ENCODE measurements at places on chromosomes 1 and 21. TPM values are rescaled to one million over a fixed set of nuclear protein-coding genes. Genes with fewer than 3 reads are reported as not detected.

- no peak for DNase-seq
Observed at GRCh38 chr1:207646944-207647579, 2.1 kb downstream of the CR1L start.

The DMBX1 gene
- total RNA-seq: 4.2 TPM

- DNase-seq: no peak
Observed at GRCh38 chr1:12047120-12047876, 15.8 kb upstream of the TNFRSF8 start.

GRCh38 chr21:36786186-36786585 is 87.3 kb downstream of the SIM2 start:
- no peak for DNase-seq

The CLEC20A gene
- not detected for total RNA-seq

- peak; percentile 79 for DNase-seq
Observed at GRCh38 chr1:53376742-53377437, 49.0 kb upstream of the LRP8 start.

GRCh38 chr1:203327684-203328457 is 22.6 kb downstream of the BTG2 start:
- peak; percentile 85 for DNase-seq

- DNase-seq: peak; percentile 80
Observed at GRCh38 chr1:1535201-1536018, 5.0 kb downstream of the TMEM240 start.

GRCh38 chr1:217049721-217050120 is 326.5 kb upstream of the ESRRG start:
- DNase-seq: no peak

- no peak for DNase-seq
Observed at GRCh38 chr1:230430499-230430898, 4.4 kb upstream of the PGBD5 start.

- no peak for DNase-seq
Observed at GRCh38 chr1:89262643-89263042, 10.0 kb downstream of the GBP5 start.

DNA sequence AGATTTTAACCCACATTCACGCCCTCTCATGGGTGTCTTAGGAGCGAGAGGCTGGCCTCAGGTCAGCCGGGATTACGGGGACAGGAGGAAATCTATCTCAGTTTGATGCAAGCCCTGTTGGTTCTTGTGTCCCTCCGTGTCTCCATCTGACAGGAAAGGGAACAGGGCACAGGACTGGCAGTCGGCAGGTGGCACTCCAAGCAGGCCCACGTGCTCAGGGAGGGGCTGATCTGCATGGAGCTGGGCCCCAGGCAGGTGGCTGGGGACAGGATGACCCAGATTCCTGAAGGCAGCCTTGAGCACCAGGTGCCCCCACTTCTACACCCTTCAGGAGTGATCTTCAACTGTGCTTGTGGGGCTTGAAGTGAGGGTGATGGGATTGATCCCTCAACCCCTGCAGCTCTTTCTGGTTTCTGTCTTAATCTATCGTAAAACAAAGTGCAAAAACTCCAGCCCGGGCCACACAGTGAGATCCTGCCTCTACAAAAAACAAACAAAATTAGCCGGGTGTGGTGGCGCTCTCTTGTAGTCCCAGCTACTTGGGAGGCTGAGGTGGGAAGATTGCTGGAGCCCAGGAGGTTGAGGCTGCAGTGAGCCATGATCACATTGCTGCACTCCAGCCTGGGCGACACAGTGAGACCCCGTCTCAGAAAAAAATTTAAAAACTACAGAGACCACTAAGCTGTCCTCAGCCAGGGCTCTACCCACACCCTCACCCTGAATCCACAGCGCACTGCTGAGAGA is 8.3 kb downstream of the PLEKHG5 start:
- DNase-seq: no peak

The SPRR3 gene
- not detected for total RNA-seq

DNA sequence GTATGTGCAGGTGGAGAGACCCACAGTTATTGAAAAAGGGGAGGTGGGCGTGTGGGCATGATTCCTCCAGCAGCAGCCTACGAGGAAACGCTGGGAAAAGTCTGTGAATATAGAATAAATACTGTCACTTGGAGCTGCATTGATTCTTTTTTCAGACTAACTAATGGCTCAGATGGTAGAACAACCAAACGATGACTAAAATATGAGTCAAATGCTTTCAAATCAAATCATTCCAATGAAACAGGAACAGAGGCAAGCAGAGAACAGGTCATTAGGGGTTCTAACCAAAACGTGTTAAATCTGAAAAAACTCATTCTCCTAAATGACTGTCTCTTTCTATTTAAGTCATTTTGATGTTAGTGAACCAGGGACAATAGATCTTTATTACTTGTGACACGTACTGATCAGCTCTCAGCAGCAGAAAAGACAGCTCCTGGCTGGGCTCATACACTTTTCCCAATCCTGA is 35.1 kb upstream of the SEC16B start:
- no peak for DNase-seq

GRCh38 chr1:22875241-22875640 is 97.4 kb downstream of the LACTBL1 start:
- no peak for DNase-seq

DNA sequence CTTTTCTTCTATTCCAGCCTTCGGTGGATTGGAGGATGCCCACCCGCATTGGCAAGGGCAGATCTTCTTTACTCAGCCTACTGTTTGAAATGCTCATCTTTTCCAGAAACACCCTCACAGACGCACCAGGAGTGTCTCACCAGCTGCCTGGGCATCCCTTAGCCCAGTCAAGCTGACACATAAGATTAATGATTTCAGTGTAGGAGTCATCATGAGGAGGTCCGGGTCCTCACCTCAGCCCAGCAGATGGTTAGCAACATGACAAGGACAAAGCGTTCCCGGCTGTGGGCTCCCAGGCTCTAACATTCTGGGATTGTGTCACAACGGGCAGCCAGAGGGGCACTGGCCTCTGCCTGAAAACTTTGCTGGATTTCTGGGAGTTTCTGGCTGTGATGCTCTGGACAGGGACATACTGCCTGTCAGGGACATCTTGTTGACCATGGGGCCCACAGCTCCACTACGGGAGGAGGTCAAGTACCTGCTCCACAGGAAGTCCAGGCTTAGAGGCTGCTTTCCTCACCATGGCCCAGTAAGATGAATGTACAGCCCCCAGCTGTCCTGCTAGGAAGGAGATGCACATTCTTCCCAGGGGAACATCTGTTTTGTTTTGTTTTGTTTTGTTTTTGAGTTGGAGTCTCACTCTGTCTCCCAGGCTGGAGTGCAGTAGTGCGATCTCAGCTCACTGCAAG is 204.0 kb upstream of the COA6 start:
- no peak for DNase-seq

GRCh38 chr1:85225624-85226380 is 25.0 kb upstream of the SYDE2 start:
- no peak for DNase-seq

DNA sequence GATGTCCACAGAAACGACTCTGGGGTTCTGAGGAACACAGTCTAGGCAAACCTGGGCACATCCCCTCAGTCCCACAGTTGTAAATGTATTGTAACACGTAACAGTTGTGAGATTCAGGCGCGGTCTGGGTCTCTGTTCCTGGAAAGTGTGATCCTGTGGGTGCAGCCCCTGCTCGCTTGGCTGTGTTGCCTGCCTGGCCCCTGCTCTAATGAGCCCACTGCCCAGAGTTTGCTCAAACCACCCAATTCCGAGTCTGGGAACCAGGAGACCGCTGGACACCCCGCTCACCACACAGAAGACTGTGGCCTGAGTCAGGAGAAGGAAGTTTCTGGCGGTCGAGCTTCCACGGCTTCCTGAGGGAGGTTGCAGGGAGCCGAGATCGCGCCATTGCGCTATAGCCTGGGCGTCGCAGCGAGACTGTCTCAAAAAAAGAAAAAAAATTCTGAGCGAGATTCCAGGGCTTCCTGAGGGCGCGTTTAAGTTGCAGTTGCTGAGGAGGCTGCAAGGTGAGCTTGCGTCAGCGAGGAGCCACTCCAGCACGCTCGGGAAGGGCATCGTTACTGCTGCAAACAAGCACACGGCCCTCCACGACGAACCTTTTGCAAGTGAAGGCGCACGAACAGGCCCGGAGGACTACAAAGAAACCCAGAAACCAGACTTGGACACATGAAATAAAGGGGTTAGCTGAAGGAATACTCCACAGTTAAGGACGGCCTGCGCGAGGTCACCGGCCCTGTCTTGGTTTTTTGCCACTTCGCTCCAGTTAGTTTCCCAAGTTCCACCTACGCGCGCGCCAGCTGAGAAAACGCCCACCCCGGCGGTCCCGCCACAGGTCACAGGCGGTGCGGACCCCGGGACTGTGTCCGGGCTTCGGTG is 1.1 kb downstream of the C21orf58 start:
- peak; percentile 50 for DNase-seq

The UBL4B gene
- total RNA-seq: not detected

All from H7 (cell line).